ENCODE measurements at places on chromosomes 12 and 14.

GRCh38 chr12:104507672-104508071, 50.9 kb downstream of the CHST11 start:
- DNase-seq: no peak

DNA sequence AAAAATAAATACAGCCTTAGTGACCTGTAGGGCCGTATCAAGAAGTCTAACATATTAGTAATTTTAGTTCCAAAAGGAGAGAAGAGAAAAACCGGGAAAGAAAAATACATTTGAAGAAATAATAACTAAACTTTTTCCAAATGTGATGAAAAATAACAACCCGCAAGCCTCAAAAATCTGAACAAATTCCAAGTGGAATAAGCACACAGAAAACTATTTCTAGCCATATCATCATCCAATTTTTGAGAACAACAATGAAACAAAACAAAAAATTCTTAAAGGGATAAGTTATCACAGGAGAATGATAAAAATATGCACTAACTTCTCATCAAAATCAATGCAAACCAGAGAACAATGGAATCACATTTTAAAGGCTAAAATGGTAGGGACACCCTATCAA, 198.1 kb upstream of the PLXNC1 start:
- DNase-seq: no peak

DNA sequence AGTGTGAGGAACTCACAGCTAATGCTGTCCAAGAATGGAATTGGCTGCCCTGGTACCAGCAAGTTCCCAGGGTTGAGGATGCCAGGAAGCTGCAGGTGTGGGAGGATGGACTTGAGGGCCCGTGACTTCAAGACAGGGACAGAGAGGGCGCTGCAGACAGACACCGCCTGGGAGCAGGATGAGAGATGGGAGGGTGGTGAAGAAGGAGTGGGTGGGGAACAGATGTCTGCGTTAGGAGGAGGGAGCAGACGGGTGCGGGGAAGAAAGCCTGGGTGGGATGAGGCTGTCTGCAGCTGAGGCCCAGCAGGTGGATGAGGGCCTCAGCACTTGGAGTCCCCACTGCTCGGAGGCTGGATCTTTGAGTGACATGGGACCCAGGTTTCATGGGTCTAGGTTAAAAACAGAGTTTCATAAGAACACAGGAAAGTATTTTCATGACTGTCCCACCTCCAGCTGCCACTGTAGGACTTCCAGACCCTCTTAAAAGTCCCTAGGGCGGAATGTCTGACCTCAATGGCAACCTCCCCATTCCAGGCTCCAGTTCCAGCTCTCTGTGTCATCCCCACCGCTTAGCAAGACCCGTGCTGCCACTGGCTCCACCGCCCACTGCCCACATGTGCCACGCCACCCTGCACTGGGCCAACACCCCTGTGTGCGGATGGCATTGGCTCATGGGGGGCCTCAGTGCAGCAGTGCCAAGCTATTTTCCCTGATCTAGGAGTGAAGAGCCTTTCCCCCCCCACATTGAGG, 70.3 kb upstream of the SCN8A start:
- DNase-seq: no peak

DNA sequence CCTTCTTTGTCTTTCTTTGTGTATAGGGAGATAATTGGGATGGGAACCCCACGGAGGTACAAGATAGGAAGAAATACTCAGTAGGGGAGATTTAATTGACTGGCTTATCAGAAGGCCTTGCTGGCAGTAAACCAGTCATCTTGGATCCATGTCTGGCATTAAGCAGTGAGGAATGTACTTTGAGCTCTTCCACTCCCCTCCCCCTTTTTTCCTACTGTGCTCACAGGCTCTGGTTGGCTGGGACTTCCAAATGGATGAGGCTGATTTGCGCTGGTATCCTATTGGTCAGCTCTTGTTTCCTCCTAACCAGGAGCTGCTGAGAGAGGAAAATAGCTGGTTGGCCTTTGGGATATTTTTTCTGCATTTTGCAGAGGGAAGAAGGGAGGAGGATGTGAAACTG, 24.7 kb downstream of the NGDN start:
- no peak for DNase-seq

- DNase-seq: no peak
Measured at GRCh38 chr12:53995378-53996239, 4.4 kb upstream of the HOXC9 start.

GRCh38 chr12:64743206-64743605, 16.0 kb downstream of the GNS start:
- DNase-seq: no peak

DNA sequence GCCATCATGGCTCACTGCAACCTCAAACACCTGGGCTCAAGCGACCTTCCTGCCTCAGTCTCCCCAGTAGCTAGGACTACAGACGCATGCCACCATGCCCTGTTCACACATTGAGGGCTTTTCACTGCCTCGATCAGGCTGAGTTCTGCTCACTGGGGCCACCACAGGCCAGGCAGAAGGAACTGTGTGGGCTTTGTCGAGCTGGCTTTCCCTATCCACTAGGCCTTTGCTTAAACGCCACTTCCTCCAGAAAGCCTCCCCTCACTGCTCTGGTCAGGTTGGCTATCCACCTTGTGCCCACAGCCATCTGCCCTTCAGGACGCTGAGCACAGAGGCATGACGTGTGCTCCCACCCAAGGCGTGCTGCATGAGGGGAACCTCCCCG, 45.2 kb downstream of the MLXIP start:
- no peak for DNase-seq

All from caudate nucleus (tissue), 63 donors.